ENCODE measurements at places on chromosomes 5 and 9.

GRCh38 chr9:117705386-117705785 lies 1.2 kb downstream of the TLR4 start:
- no peak for DNase-seq

- DNase-seq, result no peak
Observed at GRCh38 chr9:127506117-127506813, 55.0 kb downstream of the LRSAM1 start.

GRCh38 chr5:1183424-1184162 lies 17.8 kb upstream of the SLC6A19 start:
- no peak for DNase-seq

GRCh38 chr5:128062172-128062746 lies 21.3 kb upstream of the SLC12A2 start:
- no peak for DNase-seq

DNA sequence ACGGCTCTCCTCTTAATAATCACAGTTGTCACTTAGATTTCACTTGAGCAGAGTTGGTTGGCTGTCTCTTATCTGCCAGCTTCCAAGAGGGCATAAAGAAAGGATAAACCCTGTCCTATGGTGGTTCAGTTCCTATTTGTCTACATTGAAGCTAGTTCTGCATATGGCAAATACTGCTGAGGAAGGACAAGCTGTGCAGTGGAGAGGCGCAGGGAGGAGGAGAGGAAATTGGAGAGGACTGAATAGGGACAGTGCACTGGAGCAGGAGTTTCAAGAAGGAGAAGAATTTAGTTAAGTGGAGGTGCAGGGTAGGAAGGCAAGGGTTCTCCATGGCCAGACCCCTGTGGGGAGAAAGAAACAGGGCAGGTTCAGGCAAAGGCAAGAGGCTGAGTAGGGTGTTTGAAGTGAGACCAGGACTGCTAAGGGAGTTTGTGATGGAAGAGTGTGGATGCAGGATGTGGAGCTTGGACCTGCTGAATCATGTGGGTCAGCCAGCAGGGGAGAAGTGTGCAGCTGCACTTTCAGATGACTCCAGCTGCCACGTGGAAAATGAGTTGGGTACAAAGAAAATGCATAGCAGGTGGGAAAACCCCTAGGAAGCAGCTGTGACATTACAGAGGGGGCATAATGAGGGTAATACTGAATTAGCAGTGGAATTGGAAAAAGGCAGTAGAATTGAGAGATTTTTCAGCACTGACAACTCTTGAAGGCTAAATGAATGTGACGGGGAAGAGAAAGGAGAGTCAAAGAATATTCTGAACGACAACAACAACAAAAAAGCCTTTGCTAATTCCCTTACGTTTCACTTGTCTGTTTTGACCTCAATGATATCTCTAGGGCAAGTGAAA lies 66.8 kb downstream of the MAMDC2 start:
- DNase-seq, result no peak

All from GM12892 (cell line).